Activated T-helper 1 cell treated with anti-CD3 and anti-CD28 coated beads, Interleukin-12 subunit alpha, Interleukin-12 subunit beta, Interleukin-2, Interleukin-4 antibody, amounts not matched to agents 30 ng/mL and 10 ng/mL and 1 ng/mL, durations not matched to agents 14 hours and 24 hours and 36 hours (primary cell): ENCODE measurements at places on chromosomes 2 and 18.

GRCh38 chr2:64250751-64251423, 106.7 kb upstream of the PELI1 start:
- no peak for DNase-seq

DNA sequence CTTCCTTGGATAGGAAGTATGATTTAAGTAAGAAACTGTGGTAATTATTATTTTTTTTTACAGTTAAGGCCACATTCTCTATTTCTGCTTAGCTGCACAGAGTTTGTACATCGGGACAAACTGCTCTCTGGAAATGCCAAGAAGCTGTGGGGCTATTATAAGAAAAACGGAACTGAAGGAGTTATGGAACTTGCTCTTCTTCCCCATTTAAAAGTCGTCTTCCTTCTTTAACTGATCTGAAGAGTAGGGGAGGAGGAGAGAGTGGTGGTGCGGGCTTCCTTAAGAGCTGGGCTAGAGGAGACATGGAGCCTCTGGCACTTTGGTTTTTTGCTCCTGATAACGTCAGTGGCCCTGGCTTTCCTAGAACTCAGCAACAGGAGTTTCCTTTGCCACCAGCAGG, 54.4 kb downstream of the RAB31 start:
- no peak for DNase-seq

DNA sequence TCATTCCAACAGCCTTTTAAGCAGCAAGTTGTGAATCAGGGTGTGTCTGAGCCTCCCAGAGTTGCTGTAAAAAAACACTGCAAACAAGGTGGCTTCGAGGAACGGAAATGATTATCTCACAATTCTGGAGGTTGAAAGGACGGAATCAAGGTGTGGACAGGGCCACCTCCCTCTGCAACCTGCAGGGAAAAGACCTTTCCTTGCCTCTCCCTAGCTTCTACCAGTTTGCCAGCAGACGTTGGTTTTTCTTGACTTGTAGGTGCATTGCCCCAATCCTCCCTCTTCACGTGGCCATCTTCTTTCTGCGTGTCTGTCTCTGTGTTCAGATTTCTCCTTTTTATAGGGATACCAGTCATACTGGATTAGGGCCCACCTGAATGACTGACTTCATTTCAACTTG, 24.8 kb upstream of the TMEM131 start:
- no peak for DNase-seq

DNA sequence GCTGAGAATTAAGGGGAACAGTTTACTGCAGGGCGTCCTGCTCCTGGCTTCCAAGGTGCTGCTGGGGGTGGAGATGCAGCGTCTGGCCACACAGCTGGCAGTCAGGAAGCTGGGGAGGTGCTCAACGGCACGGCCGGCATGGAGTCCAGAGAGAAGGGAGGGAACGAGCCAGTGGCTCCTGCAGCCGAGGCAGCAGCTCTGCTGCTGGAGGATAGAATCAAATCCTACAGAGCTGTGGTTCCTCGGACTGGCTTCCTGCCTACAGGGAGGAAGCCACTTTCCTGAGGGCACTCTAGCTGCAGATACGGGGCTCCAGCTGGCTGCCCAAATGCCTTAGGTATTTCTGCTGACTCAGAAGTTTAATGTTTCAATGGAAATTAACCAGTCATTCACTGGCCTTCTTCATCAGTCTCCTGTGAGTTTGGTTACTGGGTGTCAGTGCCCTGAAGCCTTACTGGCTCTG, 266.3 kb downstream of the TWIST2 start:
- no peak for DNase-seq

DNA sequence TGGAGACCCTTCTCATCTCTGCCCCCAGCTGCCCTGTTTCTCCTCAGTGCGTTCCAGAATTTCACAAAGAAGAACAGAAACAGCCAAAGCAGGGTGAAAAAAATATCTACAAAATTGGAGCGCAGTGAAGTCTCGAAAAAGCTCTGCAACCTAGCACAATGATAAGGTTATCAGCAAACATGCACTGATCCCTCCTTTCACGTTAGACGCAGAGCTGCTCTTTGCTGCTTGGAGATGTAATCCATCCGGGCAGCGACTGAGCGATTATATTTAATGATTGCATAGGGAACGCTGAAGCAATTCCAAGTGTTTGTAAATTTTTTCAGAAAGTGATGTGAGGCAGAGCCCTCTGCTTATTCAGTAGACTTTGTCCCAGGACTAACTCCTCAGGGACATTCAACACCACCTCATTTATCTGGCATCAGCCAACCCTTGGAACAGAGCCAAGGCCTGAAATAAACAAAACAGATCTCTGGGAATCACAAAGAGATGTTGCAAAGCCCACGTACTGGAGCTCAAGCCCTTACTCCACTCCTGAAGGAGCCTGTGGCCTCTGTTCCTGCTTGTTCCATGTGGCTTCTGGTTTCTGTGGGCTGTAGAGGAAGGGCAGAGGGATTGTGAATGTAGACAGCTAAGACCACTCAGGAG, 172.6 kb upstream of the BCL2L11 start:
- no peak for DNase-seq

- no peak for DNase-seq
Measured at GRCh38 chr2:40041422-40042382, 262.6 kb upstream of the THUMPD2 start.

- no peak for DNase-seq
Measured at GRCh38 chr2:207256476-207257207, 90.9 kb upstream of the KLF7 start.

GRCh38 chr18:46622999-46623398, 34.0 kb downstream of the LOXHD1 start:
- no peak for DNase-seq
